ENCODE measurements at places on chromosomes 1 and 21. TPM values are rescaled to one million over a fixed set of nuclear protein-coding genes. Genes with fewer than 3 reads are reported as not detected.

GRCh38 chr1:117633068-117633345, 27.2 kb downstream of the TENT5C start:
- peaks cover 14% of the 10 kb centered on the region for H3K4me1 ChIP-seq
- H3K27ac ChIP-seq: no peak overlapping the region
- no peak for DNase-seq
- H3K36me3 ChIP-seq: no peaks in the 10 kb centered on the region
- no peak overlapping the region for H3K4me3 ChIP-seq

DNA sequence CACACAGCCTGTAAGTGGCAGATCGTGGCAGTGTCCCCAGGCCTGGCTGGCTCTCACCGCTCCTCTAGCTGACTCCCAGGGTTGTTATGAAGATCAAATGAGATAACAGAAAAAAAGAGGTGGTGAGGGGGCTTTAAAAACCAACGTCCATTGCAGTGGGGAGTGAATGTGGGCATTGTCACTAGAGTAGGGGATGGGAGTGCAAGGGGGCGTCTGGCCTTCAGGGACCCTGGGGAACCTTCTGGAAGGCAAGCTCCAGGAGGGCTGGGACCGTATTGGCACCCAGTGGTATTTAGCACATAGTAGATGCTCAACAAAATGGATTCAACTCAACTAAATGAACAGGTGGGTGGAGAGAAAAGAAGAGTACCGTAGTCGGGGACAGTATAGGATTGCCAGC, 3.4 kb downstream of the PLA2G2D start:
- no peak for DNase-seq
- no peak overlapping the region for H3K4me3 ChIP-seq
- H3K36me3 ChIP-seq: no peaks in the 10 kb centered on the region
- H3K27ac ChIP-seq: no peak overlapping the region

- H3K36me3 ChIP-seq: no peaks in the 10 kb centered on the region
- no peak overlapping the region for H3K4me3 ChIP-seq
- no peak overlapping the region for H3K27ac ChIP-seq
- H3K27me3 ChIP-seq: no peaks in the 10 kb centered on the region
- no peaks in the 10 kb centered on the region for H3K4me1 ChIP-seq
- no peak for DNase-seq
Observed at GRCh38 chr1:170296642-170297041, 150.9 kb downstream of the NTMT2 start.

GRCh38 chr1:10528066-10529014, 53.6 kb downstream of the PEX14 start:
- H3K27me3 ChIP-seq: no peaks in the 10 kb centered on the region
- no peaks in the 10 kb centered on the region for H3K36me3 ChIP-seq
- no peak overlapping the region for H3K27ac ChIP-seq

DNA sequence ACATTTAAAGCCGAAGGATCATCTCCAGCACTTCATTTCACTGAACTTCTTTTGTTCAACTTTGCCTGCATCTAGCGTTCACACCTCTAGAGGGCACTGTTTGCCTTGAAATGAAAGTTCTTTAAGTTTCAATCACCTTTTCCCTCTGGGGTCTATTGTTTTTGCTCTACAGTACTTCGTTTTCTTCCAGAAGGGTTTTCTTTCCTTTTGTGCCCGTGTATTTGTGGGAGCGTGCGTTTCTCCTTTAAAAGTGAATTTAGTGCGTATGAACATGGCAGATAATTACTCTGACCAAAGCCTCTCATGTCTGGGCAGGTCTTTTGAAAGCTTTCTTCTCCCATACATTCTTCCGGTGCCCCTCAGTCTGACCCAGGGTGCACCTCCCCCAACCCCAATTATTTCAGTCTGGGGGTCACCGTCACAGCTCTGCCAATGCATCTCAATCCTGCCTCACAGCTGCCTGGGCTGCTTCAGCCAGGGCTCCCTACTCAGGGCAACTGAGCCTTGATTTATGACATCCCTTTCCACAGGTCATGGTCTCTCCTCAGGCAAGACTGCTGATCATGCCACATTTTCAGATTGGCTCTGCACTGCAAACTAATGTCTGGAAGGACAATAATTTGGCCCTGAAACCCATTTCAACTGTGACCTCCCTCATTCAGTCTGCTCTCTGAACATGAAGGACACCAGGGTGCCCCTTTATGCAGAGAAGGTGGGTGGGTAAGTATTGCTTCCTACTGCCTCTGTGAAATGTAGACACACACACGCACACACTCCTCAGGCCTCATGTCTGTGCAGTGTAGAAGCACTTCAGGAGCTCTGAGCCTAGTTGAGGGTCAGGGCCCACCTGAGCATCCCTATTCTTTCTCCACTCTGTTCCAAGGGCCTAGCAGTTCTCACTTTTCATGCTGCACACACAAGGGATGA, 88.6 kb downstream of the NUF2 start:
- H3K27ac ChIP-seq: no peak overlapping the region
- no peaks in the 10 kb centered on the region for H3K27me3 ChIP-seq
- peaks cover 8% of the 10 kb centered on the region for H3K4me1 ChIP-seq
- DNase-seq: peak; percentile 85

DNA sequence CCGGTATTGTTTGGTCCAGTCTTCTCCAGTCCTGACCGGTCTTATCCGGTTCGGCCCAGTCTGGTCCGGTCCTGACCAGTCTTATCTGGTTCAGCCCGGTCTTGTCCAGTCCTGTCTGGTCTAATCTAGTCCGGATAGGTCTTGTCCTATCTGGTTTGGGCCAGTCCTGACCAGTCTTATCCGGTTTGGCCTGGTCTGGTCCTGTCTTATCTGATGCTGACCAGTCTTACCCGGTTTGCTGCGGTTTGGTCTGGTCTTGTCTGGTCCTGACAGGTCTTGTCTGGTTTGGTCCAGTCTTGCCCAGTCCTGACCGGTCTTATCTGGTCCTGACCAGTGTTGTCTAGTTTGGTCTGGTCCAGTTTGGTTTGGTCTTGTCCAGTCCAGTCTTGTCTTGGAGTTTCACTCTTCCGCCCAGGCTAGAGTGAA, 30.1 kb downstream of the DHX9 start:
- H3K36me3 ChIP-seq: peaks cover 95% of the 10 kb centered on the region
- no peaks in the 10 kb centered on the region for H3K27me3 ChIP-seq
- peak overlapping the region; percentile 37 for H3K27ac ChIP-seq
- no peaks in the 10 kb centered on the region for H3K4me1 ChIP-seq
- no peak overlapping the region for H3K4me3 ChIP-seq
- no peak for DNase-seq

- no peak within 1 kb of the TSS for H3K27ac ChIP-seq
- no peaks in the 10 kb centered on the region for H3K4me1 ChIP-seq
- no peak within 1 kb of the TSS for H3K4me3 ChIP-seq
Observed at GRCh38 chr1:1331068-1331965, at the start of gene TAS1R3. TSS of gene TAS1R3 (plus strand) at chr1:1331280. CDS start at chr1:1331346, 66 bp downstream.

GRCh38 chr1:113783254-113784103, 24.2 kb upstream of the PHTF1 start:
- H3K4me1 ChIP-seq: peaks cover 23% of the 10 kb centered on the region
- no peak overlapping the region for H3K27ac ChIP-seq
- no peaks in the 10 kb centered on the region for H3K27me3 ChIP-seq

- H3K27me3 ChIP-seq: no peaks in the 10 kb centered on the region
- no peak for DNase-seq
- no peak overlapping the region for H3K27ac ChIP-seq
- H3K36me3 ChIP-seq: no peaks in the 10 kb centered on the region
Observed at GRCh38 chr1:5781079-5781478, 211.1 kb downstream of the NPHP4 start.

DNA sequence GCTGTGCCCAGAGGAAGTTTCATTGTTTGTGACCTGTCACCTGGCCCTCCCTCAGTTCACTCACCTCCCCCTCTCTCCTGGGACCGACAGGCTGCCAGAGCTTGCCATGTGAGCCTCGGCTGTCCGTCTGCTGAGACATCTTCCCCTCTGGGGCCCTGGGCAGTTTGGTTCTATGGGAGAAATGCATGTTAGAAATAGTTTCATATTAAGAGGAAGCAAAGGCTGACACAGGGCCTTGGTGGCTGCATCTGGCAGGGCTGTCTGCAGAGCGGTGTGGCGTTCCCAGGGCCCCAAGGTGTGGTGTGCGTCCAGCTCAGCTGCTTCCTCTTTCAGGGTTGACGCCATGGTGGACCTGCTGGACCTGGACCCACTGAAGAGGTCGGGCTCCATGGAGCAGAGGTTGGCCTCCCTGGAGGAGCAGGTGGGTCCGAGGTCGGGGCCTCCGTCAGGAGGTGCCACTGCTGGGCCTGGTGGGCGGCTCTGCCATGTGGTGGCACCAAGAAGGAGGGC, 31.9 kb upstream of the LRRC3 start:
- no peaks in the 10 kb centered on the region for H3K36me3 ChIP-seq
- no peaks in the 10 kb centered on the region for H3K4me1 ChIP-seq
- H3K27me3 ChIP-seq: no peaks in the 10 kb centered on the region
- H3K27ac ChIP-seq: no peak overlapping the region

The CD1B gene
- not detected for polyA plus RNA-seq

The CD2 gene
- polyA plus RNA-seq: not detected

The FTCD gene
- 31.1 TPM for polyA plus RNA-seq

The OLIG1 gene
- polyA plus RNA-seq: 0.65 TPM

The KRTAP10-8 gene
- polyA plus RNA-seq: not detected

The ATP8B2 gene
- 12.8 TPM for polyA plus RNA-seq

The FNDC10 gene
- polyA plus RNA-seq: 62.3 TPM

The IFNLR1 gene
- 9.4 TPM for polyA plus RNA-seq

The CD101 gene
- polyA plus RNA-seq: 0.29 TPM

The CFHR4 gene
- not detected for polyA plus RNA-seq

The SYT14 gene
- 0.09 TPM for polyA plus RNA-seq

Measured in cardiac muscle cell (in vitro differentiated cells and primary cell).